ENCODE measurements at places on chromosomes 6 and 20.
A peak's percentile ranks its signal among the peaks of the same experiment; 100 is the strongest.

DNA sequence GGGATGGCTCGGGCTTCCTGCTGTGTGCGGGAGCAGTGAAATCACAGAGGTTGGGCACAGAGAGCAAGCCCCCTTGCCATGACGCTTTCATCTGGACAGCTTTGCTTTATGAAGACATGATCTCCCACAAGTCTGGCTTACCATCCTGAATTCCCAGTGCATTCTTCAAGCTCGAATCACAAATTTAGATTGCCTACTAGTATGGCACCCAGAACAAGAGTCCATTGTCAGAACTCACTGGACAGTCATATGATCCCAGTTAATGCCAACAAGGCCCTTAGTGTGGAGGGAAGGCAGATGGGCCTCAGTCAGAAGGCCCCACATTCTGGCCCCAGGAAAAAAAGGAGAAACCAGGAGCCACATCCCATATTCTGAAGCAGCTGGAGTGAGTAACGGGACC is 147.3 kb upstream of the FOXQ1 start:
- DNase-seq: no peak

- DNase-seq: no peak
Measured at GRCh38 chr6:54877713-54878317, 31.2 kb downstream of the FAM83B start.

GRCh38 chr6:100691972-100692371 is 189.2 kb downstream of the ASCC3 start:
- DNase-seq: no peak

- DNase-seq: no peak
Measured at GRCh38 chr6:133248241-133249001, 7.3 kb downstream of the EYA4 start.

DNA sequence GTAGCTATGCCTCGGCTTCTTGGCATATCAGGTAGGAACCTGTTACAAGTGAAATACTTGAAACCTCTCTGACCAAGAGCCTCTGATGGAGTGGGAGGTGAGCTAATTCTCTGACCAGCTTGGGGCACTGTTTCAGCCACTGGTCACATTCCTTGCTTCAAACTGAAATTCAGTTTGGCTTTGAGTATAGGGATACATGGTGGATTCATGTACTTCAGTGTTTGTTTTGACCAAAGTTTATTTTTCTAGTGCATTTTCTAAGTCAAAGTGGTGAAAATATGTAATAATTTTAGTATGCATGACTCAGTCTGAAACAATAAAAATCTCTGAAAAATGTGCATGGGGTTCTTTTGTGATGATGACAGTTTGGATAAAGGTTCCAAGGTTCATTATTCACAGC is 18.6 kb downstream of the TTPAL start:
- no peak for DNase-seq

GRCh38 chr20:1376007-1376406 is 16.8 kb downstream of the FKBP1A start:
- no peak for DNase-seq

DNA sequence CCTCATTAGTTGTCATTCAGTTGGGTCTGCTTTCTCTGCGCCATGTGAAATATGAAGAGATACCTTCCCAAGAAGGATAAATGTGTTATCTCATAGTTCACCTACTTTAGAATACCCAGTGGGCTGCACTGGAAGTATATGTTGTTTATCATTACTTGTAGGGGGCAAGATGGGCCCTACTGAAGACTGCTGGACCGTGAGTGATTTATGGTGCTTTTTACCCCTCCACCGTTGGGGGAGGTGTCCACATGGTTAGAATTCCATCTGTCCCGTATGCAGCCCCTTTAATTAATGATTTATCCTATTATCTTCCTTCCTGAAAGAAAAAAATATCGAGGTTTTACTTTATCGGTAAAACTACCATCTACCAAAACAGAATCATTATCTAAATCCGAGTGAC is 97.0 kb downstream of the TSHZ2 start:
- DNase-seq: no peak

DNA sequence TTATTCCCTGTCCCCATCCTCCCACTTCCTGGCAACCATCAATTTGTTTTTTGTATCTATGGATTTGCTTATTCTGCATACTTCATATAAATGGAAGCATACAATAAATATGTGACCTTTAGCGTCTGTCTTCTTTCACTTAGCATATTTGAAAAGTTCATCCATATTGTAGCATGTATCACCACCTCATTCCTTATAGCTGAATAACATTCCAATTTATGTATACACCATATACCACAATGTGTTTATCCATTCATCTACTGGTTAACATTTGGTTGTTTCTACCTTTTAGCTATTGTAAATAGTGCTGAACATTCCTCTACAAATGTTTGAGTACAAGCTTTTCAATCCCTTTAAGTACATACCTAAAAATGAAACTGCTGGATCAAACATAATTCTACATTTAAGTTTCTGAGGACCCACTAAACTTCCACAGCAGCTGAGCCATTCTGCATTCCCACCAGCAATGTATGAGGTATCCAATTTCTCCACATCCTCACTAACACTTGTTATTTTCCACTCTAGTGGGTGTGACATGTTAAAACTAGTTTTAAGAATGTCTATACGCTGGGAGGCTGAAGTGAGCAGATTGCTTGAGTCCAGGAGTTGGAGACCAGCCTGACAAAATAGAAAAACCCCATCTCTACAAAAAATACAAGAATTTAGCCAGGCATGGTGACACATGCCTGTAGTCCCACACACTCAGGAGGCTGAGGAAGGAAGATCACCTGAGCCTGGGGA is 32.9 kb downstream of the NUDT3 start:
- no peak for DNase-seq

DNA sequence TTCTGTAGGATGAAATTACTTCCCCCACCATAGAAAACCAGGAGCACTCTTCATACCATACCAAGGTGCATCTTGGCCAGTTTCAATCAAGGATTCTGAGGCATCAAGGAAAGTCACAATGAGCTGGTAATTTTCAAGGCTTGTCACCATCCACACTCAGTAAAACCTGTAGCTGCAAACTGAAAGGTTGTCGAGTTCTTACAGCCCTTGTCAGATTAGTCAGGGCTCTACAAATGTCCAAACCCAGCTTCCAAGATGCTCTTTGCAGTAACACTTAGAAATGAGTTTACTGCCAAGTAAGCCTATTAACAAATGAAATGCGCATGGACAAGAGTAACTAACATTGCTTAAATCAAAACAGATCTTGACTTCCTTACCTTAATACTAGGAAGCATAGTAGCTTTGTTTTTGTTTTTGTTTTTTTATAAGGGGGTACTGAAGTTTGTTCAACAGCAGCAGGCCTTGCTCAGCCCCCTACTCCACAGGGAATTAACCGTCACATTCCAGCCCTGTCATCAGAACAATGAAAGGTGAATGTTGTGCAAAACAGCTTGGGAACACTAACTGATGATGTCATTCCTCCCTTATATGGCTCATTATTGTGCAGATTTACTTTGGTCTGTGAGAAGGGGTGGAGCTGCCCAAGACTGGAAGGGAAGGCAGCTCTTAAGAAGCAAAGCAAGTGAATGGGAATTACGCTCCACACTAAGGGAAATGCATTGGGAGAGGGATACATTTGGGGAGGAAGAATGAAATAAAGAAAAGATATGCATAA is 49.9 kb upstream of the TMEM30A start:
- no peak for DNase-seq

GRCh38 chr6:16747232-16748024 is 13.8 kb downstream of the ATXN1 start:
- no peak for DNase-seq

GRCh38 chr20:25549843-25550477 is 35.4 kb downstream of the NINL start:
- no peak for DNase-seq

- no peak for DNase-seq
Measured at GRCh38 chr6:141700819-141701218, 431.9 kb upstream of the GJE1 start.

DNA sequence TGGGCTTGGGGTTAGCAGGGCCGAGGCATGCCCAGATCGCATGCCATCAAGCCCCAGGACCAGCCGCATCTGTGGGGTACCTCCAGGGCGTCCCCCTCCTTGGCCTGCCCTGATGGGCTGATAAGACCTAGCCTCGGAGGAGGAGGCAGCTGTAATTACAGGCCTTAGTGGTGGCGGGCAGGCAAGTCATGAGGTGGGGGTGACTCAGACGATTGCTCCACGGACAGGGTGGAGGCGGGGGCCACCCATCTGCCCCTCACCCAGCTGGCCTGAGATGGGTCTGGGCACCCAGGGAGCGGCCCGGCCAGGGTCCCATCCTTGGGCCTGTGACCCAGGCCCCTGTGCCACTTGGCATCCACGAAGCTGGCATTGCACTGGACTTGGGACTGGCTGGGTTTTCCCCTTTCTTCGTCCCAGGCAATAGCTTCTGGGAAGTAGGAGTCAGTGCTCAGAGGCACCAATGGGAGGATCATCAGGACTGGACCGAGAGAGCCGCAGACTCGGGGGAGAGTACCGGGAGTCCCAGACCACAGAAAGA is 57.5 kb downstream of the CEBPB start:
- no peak for DNase-seq

DNA sequence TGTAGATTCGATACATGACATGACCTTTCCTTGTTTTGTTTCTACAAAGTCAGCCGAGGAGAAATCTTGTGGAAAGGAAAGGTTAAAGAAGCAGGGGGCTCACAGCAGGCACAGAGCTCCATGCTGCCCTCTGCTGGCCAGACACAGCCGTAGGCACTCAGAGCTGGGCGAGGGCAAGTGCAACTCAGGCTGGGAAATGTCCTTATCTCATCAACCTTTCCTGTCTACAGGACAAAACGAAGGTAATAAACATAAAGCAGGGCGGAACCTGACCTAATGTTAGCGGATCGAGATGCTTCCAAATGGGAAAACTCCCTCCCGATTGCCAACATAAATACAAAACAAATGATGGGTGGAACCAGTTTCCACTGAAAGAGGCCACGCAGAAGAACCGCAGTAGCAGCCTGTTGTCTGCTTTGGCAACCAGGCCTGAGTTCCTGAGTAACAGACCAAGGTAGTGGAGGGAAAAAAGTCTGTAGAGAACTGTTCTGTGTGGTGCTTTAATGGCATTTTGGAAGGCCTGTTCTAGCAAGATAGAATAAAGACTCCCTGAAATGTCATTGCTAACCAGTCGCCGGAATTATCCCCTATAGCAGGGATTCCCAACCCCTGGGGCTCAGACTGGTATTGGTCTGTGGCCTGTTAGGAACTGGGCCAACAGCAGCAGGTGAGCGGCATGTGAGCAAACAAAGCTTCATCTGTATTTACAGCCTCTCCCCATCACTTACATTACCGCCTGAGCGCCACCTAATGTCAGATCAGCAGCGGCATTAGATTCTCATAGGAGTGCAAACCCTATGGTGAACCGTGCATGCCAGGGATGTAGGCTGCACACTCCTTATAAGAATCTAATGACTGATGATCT is 85.2 kb downstream of the MBOAT1 start:
- peak; percentile 67 for DNase-seq

GRCh38 chr20:2165871-2166270 is 64.2 kb downstream of the STK35 start:
- no peak for DNase-seq

GRCh38 chr20:35953387-35954199 is 709 bp downstream of the SCAND1 start:
- DNase-seq: peak; percentile 72

DNA sequence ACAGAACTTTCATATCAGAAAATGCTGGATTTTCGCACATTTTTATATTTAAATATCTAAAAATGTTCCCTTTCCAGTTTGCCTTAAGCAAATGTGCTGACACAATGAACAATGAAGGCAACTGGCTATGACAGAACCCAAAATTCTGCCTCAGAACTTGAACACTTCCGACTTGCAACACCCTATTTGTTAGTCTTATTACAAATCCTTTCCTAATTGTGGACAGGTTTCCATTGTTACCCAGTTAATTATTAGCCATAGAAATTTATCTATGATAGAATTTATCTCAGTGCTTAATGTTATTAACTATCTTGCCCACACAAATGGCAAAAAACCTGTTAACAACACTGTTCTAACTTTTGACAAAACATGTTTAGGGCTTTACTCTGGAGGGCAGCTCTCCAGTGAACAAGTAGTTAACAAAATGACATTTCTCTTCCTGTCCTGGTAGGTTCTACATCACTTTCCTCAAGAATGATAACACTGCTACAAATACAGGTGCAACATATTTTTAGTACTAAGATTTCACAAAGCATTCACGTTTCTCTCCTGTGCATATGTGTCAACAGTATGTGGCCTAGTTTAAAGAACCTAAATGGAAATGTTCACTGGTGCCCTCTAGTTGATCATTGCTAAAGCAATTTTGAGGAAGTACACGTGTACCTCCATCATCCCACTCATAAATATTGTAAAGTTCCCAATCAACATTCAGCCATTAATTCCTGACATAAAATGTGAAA is 58.4 kb downstream of the HIVEP2 start:
- no peak for DNase-seq

GRCh38 chr6:108875161-108875555 is 26.9 kb downstream of the ARMC2 start:
- DNase-seq: no peak

- no peak for DNase-seq
Measured at GRCh38 chr20:59456342-59457279, 147.7 kb upstream of the PHACTR3 start.

GRCh38 chr6:45378334-45378926 is 696 bp upstream of the SUPT3H start:
- DNase-seq: peak; percentile 54

GRCh38 chr20:37471741-37472235 is 49.3 kb upstream of the NNAT start:
- no peak for DNase-seq

- DNase-seq: no peak
Measured at GRCh38 chr6:106247733-106248132, 77.8 kb downstream of the ATG5 start.

DNA sequence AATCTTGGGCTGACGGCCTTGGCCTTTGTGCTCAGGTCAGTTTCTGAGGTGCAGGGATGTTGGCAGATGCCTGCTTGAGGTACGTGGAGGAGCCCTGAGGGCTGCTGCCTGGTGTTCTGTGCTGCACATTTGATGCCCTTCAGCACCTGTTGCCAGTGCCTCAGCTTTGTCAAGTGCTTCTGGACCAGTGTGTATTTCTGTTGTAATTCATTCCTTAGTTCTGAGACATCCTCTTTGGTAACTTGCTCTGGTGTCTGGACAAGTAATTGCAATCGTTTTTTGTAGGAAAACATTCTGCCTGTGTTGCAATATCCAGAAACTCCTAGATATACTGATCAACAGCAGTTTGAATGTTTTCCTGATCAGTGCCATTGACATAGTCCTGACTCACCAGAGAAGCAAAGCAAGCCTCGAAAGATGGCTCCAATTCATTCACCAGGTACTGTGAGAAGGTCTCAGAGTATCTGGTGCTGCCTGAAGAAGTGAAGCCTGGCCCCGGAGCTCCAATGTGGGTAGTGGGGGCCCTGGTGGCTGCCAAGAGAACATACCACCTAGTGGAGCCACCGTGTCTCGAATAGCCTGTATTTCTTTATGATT is 26.7 kb downstream of the ZNF337 start:
- DNase-seq: no peak
